ENCODE measurements at places on chromosomes 1 and 21.

- DNase-seq: no peak
These were observed 125.2 kb downstream of the MAGI3 start for GRCh38 chr1:113515498-113515897.

DNA sequence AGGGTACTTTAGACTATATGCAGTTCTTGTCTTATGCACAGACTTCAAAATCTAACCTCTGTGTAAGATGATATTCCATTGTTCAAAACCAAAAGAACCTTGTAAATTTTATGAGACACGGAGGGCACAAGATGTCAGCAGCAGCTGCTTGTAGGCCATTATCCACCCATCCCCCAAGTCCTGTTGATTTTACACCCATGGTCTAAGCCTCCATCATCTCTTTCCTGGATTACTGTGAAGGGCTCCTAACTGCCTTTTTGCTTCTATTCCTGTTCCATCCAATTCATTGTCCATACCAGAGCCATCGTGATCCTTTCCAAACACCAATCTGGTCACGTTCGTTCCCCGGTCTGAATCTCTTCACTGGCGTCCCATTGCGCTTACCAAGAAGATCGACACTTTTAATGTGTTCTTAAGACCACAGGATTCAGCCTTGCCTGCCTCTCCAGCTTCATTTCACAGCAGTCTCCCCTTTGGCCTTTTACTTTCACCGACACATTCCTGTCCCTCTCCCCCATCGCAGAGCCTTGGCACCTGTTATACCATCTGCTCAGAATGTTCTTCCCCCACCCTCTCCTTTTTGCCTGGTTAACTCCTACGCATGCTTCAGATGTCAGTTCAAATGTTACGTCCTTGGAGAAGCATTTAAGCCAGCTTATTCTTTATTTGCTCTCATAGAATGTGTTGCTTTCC is 107.3 kb upstream of the POU3F1 start:
- DNase-seq: no peak

GRCh38 chr1:212754193-212754592 is 37.4 kb downstream of the NSL1 start:
- DNase-seq: no peak

GRCh38 chr21:42768324-42769121 is 110.8 kb downstream of the WDR4 start:
- no peak for DNase-seq

Data from SK-N-DZ (cell line).